IPS DF 19.7 (cell line): ENCODE measurements at places on chromosomes 16 and 17.

- DNase-seq: no peak
Measured at GRCh38 chr16:56977216-56977615, 12.1 kb upstream of the NLRC5 start.

GRCh38 chr17:10031606-10032005 is 126.5 kb upstream of the RCVRN start:
- no peak for DNase-seq

DNA sequence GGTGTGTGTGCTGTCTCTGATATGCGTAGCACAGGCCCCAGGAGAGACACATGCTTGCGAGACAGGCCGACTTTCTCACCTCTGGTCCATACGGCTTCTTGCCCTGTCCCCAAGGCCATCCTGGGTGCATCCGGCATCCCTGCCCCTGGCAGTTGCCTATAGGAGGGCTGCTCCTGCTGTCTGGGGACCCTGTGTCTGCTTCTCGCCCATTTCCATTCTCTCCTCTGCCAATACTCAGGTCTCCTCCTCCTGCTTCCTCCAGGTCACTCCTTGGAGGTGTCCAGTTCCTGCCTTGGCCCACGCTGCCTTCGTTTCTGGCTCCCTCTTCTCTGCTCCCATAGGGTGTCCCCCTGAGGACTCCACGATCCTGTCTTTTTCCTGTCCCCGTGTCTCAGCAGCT is 89.0 kb downstream of the DNAH17 start:
- DNase-seq: no peak

DNA sequence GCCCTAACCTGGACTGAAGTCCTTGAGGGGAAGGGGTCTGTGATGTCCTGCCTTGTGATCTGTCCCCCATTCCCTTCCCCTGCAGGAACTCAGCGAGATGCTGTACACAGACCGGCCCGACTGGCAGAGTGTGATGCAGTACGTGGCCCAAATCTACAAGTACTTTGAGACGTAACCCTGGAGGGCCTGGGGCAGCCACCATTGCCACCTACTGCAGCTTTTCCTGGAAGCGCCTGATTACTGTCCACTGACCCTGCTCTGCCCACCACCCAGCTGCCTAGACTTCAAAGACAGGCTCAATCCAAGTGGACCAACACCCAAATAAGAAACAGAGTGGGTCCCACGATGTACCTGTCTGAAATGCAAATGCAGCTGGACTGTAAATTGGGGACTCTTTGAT is 153.4 kb downstream of the LGALS9B start:
- no peak for DNase-seq

DNA sequence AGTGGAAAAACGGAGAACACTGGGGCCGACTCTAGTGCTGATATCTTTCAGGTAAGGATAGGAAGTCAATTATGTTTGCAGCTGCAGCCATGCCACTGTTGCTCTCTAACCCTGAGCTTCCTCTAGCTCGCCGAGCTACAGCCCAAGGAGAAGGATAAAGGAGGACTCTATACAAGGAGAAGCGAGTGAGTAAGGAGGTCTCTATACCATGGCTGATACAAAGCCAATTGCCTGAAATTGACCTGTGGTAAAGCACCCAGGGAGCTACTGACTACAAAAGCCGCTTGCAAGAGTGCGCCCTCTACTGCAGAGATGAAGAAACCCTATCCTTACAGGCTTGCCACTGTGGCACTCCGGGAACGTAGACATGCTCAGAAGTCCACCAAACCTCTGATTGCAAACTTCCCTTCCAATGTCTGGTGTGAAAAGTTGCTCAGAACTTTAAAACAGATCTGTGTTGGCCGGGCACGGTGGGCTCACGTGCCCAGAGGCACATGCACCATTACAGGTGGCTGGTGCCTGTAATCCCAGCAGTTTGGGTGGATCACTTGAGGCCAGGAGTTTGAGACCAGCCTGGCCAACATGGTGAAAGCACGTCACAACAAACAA is 10.8 kb upstream of the SLC46A1 start:
- DNase-seq: peak; percentile 91

- DNase-seq: no peak
Measured at GRCh38 chr17:80786470-80786869, 205.2 kb upstream of the CHMP6 start.

GRCh38 chr17:74268558-74268957 is 5.5 kb upstream of the DNAI2 start:
- DNase-seq: no peak
